ENCODE measurements at places on chromosomes 6 and 20.

- DNase-seq, result no peak
These were observed 11.4 kb downstream of the LBP start for GRCh38 chr20:38357653-38358207.

DNA sequence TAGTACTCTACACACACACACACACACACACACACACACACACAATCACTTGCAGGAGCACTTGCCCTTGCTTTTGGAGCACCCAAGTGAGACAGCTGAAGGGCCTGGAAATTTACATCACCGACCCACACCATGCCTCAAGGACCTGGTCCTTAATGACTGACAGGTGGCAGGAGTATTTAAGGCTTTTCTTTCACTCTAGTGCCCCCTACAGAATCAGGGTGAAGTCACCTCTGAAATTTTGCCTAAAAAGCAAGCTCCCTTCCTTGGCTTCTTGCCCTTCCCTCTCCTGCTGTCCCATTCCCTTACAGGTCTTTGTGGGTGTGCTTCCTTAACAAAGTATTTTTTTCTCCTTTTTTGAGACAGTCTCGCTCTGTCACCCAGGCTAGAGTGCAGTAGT, 353.5 kb upstream of the IRAK1BP1 start:
- no peak for DNase-seq

GRCh38 chr6:107466062-107466461, 6.7 kb upstream of the PDSS2 start:
- no peak for DNase-seq

- no peak for DNase-seq
These were observed 273.6 kb downstream of the PACRG start for GRCh38 chr6:163001330-163001729.

GRCh38 chr6:90256698-90257485, 39.8 kb downstream of the BACH2 start:
- DNase-seq, result no peak
